ENCODE measurements at places on chromosomes 5 and 9.

DNA sequence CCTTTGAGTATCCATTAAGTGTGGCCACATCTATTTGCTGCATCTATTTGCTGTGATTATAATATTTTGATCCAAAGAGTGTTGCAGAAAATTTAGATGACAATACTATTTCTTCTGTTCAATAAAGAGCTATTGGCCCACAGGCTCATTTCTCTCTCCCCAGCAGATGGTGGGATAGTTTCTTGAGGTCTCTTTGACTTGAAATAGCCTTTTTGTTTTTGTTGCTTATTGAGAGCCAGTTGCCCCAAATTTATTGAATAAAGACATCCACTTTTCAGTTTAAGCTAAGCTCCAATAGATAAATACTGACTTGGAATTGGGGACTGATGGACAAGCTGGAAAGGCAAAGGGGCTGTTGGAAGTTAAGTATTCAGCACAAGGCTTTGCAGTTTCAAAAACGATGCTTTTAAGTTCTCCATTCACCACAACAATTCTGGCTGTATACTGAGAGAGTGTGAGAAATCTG, 290.1 kb upstream of the MPDZ start:
- ATAC-seq = no peak

DNA sequence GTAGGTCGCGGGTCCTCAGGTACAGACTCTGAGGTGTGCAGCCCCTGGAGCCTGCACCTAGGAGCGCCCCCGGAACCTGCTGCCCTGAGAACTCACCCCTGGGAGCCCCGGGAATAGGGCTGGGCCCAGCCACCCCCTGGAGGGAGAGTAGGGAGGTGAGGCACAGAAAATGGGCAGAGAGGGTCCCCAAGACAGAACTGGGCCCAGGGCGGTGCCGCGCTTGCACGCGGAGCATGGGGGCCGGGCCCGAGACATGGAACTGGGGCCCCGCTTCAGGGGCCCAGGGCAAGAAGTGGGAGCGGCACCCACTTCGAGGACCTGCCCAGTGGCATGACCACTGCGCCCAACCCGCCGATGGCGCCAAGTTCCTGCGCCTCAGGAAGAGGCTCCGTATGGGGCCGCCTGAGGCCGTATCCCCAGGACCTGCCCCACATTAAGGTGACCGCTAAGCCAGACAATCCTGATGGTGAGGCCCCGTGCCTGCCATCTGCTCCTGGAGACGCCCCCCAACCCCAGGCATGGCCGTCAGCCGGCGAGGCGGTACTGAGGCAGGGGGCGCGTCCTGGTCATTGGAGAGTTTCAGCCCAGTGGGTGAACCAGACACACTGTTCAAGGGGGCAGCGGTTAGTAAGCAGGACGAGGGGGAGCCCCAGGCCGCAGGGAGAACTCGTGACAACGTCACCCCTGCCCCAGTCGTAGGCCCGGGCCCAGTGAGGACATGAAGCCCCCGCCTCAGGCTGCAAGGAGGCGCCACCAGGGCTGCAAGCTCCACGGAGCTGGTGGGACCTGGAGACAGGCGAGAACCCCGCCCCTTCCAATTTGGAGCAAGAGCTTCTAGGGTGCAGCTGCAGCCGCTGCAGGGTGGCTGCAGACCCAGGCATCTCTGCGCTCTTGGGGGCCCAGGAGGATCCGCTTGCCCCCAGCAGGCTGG, 89.5 kb upstream of the PUM3 start:
- ATAC-seq = no peak

DNA sequence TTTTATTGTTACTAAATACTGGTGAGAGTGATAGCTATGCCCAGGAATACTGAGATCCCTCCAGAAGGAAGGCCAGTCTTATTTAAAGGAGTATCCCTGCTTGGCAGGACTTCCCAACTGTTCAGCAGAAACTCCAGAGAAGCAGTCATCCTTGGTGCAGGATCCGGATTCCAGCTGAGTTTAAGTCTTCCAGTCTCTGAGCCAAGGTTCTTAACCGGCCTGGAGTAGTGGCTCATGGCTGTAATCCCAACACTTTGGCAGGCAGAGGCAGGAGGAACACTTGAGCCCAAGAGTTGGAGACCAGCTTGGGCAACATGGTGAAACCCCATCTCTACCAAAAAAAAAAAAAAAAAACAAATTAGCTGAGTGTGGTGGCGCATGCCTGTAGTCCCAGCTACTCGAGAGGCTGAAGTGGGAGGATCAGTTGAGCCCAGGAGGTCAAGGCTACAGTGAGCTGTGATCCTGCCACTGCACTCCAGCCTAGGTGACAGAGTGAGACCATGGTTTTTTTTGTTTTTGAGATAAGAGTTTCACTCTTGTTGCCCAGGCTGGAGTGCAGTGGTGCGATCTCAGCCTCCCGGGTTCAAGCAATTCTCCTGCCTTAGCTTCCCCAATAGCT, 7.6 kb downstream of the NAIF1 start:
- no peak for ATAC-seq

GRCh38 chr9:33785914-33786313, 9.4 kb upstream of the PRSS3 start:
- peak; percentile 60 for ATAC-seq

GRCh38 chr5:128196791-128197190, 113.2 kb downstream of the SLC12A2 start:
- no peak for ATAC-seq

- no peak for ATAC-seq
These were observed 42.5 kb downstream of the PRRC2B start for GRCh38 chr9:131436376-131436775.

DNA sequence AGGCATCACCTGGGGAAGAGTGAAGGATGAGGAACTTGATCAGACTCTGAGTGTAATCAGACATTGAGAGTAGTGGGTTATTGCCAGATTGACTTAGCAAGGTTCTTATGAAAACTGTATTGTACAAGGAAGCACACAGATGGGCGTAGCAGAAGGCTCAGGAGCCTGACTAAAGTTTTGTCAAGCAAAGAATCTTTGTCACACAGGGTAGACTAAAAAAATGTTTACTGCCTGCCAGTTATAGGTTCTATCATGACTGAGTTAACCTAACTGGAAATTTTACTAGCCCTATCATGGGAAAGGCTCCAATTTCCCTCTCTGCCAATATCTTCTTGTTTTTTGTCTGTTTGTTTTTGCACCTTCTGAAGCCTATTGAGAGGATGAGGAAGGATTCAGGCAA, 19.1 kb downstream of the CAMK4 start:
- ATAC-seq = no peak

DNA sequence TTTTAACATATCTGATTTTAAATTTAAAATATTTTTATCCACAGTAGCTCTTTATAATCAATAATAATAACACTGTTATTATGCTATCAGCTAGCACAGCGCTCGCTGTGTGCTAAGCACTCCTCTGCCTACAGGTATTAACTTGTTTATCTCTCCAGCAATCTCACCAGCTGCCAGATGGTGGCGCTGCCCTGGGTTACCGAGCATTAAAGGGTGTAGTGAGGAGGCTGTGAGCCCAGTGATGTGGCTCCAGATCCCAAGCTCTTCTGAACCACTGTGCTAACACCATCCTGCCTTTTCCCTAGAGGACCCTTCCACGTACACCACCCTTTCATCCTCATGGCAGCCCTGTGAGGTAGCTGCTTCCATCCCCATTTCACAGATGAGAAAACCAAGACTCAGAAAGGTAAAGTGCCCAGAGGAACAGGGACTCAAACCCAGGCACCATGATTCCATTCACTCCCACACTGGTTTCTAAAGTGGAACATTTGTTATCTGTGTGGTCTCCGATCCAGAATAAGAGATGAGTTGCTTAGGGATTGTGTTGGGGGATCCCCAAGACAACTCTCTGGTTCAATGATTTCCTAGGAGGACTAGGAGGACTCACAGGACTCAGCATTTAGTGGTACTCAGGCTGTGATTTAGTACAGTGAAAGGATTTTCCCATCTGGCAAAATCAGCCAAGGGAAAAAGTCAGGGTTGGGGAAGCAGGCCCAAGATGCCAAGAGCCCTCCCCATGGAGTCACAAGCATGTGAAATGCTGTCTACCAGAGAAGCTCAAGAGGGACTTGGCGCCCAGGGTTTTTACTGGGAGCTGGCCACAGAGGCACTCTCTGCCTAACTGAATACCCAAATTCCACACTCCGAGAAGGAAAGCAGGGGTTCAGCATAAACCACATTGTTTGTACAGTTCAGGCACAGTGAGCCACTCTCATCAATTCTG, 7.0 kb downstream of the IGFBPL1 start:
- ATAC-seq = peak; percentile 74

- no peak for ATAC-seq
These were observed 1.4 kb upstream of the NHP2 start for GRCh38 chr5:178155065-178155464.

DNA sequence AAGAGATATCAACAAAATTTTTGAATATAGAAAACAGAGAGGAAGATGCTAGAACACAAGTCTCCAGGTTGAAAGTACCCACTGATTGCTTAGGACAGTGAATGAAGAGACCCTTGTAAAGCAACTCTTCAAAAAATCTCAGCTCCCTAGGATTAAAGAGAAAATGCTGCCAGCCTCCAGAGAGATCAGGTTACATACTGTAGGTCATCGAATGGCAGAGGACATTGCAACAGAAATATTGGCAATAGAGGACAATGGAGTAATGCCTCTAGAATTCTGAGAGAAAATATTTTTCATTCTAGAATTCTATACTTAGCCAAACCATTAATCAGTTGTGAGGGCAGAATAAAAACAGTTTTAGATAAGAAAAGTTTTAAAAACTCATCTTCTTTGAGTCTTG, 43.1 kb upstream of the ELL2 start:
- no peak for ATAC-seq

DNA sequence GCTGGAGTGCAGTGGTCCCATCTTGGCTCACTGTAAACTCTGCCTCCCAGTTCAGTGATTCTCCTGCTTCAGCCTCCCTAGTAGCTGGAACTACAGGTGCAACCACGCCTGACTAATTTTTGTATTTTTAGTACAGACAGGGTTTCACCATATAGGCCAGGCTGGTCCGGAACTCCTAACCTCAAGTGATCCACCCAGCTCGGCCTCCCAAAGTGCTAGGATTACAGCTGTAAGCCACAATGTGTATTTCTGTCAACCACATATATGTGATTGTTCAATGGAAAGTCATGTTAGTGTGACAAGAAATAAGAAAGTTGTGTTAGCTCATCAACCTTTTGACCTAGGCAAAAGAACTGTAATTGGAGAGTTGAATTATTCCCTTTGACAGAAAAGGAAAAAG, 677.1 kb upstream of the CHD1 start:
- no peak for ATAC-seq

GRCh38 chr5:33167541-33167940, 273.2 kb upstream of the TARS1 start:
- ATAC-seq = no peak

- no peak for ATAC-seq
These were observed 117.4 kb downstream of the PRKACG start for GRCh38 chr9:68896486-68896885.

- ATAC-seq = no peak
These were observed 99.8 kb downstream of the NNT start for GRCh38 chr5:43702815-43703214.

DNA sequence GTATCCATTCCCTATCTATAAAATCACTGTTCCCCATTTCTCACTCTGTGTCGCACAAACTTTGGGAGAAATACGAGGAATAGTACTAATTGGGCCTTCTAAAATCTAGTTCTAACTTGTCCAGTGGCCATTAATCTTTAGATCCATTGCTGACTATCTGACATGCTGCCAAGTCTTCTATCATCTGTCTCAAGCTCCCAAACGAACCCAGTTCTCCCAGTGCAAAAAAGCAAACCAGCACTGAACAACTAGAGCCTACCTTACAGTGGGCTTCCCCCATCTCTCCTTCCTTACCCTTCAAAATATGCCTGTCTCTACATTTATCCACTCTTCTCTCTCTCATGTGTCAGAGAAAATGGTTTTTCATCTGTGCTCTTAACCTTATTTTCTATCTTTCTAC, 3.2 kb upstream of the SPINK7 start:
- no peak for ATAC-seq

GRCh38 chr5:9892696-9893095, 262.5 kb upstream of the TAS2R1 start:
- no peak for ATAC-seq

- no peak for ATAC-seq
These were observed 31.6 kb upstream of the ANKRD18A start for GRCh38 chr9:38652044-38652443.

GRCh38 chr5:132776131-132776937, 705 bp downstream of the SEPTIN8 start:
- ATAC-seq = peak; percentile 58

DNA sequence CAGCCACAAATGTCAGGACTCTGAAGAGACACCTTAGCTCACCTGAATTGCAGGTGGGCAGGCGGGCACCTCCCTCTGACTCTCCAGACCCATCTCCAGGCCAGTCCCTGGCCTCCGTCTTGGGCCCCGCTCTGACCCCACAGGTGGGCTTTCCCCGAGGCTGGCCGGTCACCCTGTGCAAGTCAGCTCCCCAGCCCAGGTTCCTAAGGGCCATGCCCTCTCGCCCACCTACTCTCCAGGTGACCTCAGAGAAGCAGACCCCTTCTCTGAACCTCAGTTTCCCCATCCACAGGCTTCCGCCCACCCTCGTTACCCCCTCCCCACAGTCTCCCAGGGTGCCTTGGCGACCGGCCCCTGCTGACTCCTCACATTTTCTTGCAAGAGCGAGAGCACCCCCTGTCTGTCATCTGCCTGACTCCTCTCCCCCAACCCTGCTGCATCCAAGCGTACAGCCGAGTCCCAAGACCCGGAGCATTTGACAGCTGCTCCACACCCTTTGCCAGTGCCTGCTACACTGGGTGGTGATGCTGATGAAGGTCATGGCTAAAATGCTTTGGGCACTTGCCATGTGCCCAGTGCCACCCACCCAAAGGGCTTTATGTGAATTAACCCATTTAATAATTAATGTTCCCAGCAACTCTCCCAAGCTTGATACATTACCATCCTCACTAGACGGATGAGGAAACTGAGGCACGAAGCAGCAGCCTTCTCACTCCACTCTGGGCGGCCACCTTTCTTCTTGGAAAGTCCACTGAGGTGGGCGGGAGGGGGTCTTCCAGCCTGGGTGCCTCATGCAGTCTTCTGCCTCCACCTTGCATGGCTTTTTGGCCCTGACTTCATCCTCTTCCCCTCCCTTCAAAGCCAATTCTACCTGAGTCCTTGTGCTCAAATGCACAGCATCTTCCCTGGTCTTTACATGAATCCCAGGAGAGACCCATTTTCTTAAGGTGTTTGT, 51.1 kb upstream of the ORM1 start:
- peak; percentile 76 for ATAC-seq

GRCh38 chr9:100351508-100351907, 1.2 kb downstream of the TEX10 start:
- ATAC-seq = no peak

DNA sequence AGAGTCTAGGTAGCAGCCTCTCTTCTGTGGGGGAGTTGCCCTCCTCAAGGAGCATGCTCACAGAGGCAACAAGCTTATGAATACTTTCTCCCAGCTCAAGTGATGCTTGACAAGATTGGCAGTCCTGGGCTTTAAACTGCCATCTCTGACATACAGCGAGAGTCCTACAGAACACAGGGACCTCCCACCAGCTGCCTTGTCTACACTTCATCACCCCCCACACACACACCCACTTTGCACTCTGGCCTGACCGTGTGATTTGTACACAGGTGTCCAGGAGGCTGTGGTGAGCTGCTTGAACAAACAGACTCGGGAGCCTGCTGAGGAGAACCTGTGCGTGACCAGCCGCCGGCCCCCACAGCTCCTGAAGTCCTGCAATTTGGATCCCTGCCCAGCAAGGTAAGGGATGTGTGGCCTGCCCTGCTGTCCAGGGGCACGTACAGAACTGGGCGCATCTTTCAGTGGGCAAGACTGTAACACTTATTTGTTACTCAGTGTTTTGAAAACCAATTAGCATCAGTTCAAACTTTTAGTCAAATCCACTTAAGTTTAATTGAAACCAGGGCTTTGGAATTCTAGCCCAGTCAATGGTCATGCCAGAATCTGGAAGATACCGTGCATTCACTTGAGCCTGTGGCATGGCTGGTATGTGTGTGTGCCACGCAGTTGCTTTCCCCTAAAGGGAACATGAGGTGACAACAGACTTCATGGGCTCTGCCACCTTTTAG, 247.5 kb downstream of the ADAMTSL1 start:
- peak; percentile 89 for ATAC-seq

Measured in SK-N-SH treated with all-trans-retinoic acid at 6 μM for 48 hours (cell line).